ENCODE measurements at places on chromosomes 12 and 14. TPM values are rescaled to one million over a fixed set of nuclear protein-coding genes. Genes with fewer than 3 reads are reported as not detected.

GRCh38 chr12:39125566-39125965 is 220.2 kb upstream of the CPNE8 start:
- no peak for DNase-seq

- DNase-seq = no peak
These were observed 34.3 kb upstream of the TTC7B start for GRCh38 chr14:90850487-90850886.

DNA sequence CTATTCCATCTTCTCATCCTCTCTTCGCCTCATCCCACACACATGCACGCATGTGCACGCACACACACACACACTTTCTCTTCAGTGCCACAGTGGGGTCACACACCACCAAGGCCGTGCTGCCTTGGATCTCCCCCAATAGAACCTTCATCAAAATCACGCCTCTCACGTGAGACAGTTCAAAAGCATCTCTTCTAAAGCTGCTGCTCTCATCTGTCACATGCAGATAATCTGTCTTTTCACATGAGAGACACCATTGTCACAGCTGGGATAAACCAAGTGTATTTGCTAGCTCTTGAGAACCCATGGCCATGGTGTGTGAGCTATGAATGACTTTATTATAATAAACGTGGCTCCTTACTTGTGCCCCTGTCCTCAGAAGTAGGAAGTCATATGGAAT is 218.7 kb downstream of the EGLN3 start:
- DNase-seq = no peak

DNA sequence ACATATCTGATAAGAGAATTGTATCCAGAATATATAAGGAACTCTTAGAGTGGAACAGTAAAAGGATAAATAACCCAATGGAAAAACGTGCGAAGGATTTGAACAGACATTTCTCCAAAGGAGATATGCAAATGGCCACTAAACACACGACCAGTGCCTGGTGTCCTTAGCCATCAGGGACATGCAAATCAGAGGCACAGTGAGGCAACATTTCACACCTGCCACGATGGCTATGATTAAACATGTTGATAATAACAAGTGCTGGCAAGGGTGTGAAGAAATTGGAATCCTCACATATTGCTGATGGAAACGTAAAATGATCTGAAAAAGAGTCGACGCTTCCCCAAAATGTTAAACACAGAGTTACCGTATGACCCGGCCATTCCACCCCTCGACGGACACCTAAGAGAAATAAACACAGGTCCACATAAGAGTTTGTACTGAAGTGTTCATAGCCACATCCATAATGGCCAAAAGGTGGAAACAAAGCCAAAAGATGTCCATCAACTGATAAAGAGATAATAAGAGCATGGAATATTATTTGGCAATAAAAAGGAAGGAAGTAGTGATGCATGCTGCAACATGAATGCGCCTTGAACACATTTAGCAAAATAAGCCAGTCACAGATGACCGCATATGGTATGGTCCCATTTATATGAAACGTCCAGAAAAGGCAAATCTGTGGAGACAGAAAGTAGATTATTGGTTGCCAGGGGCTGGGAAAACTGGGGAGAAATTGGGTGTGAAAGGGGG is 6.3 kb upstream of the TMEM121 start:
- no peak for DNase-seq

GRCh38 chr12:57840726-57841125 is 5.8 kb downstream of the CTDSP2 start:
- DNase-seq = no peak

DNA sequence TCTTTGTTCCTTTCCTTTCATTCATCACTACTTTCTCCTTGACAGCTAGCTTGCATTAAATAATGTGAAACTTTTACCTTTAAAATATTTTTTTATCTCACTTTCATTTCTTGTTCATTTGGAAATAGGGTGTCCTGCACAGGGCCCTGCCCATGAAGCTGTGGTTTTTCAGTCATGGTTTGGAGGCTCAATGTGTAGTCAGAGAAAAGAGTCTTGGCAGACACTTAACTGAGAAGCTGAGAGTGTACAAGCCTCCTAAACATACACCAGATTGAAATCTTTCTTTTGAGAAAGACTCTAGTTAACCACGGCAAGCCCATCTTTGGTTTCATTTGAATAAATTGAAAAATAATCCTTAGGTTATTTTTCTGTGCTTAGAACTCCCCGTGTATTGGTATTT is 74.2 kb downstream of the KICS2 start:
- no peak for DNase-seq

GRCh38 chr14:67508956-67509355 is 20.4 kb upstream of the TMEM229B start:
- no peak for DNase-seq

- no peak for DNase-seq
These were observed 30.1 kb downstream of the MED13L start for GRCh38 chr12:116247377-116247776.

- DNase-seq = peak; percentile 62
These were observed 58.7 kb downstream of the ST8SIA1 start for GRCh38 chr12:22275843-22276242.

DNA sequence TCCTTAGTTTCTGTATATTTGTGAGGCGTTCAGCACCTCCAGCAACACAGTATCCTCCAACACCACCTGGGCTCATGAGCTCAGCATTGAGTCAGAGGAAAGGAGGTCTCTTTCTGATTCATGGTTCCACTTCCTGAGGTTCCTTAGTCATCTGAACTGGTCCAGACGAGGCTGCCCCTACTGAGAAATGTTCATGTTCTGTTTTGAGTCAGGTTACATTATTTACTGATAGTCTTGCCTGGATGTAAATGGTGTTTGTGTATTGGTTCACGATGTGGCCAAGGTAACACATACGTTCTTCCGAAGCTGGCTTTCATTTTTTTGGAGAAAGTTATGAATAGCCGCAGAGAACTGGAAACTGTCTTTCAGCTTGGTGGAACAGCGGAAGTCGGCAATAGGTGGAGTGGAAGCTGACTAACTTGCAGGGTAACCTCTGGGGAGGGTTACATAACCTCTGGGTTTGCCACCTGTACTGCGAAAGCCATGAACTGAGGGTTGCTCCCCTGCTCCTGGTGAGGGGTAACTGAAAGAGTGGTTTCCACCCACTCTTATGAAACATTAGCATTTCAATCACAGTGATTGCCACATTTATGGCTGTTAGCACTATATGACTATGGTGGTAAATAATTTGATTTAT is 42.2 kb upstream of the MANSC4 start:
- no peak for DNase-seq

- DNase-seq = no peak
These were observed 394.6 kb downstream of the PAWR start for GRCh38 chr12:79296133-79296532.

DNA sequence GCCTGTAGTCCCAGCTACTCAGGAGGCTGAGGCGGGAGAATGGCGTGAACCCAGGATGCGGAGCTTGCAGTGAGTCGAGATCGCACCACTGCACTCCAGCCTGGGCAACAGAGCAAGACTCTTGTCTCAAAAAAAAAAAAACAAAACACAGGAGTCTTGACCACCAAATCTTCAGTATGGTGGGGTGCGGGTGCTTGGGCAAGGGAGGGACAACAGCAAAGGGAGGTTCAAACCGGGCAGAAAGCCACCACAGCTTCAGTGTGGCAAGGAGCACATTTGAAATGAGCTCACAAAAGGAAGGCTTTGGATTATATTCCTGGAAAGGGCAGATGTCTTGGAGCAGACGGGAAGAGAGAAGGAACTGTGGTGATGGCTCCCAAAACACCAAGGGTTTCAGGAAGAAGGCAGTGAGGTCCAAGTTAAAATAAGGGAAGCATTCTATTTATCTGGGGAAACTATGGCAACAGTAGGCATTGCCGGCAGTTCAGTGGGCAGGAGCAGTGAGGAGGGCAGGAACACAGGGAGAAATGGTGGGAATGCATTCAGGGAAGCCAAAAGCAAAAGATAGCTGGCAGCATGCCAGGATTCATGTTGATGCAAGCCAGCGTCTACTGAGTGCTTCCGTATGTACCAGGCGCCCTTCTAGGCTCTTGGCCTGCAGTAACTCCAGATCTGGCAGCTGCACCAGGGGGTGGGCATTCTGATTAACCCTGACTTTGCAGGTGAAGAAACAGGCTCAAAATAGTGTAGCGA is 51.0 kb upstream of the SRSF5 start:
- DNase-seq = peak; percentile 71

DNA sequence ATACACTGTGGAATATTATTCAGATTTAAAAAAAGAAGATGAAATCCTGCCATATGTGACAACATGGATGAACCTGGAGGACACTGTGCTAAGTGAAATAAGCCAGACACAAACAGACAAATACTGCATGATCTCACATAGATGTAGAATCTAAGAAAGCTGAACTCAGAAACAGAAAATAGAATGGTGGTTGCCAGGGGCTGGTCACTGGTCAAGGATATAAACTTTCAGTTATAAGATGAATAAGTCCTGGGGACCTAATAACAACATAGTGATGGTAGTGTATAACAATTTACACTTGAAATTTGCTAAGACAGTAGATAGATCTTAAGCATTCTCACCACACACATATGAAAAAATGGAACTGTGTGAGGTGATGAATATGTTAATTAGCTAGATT is 161.3 kb upstream of the TMCC3 start:
- DNase-seq = no peak

DNA sequence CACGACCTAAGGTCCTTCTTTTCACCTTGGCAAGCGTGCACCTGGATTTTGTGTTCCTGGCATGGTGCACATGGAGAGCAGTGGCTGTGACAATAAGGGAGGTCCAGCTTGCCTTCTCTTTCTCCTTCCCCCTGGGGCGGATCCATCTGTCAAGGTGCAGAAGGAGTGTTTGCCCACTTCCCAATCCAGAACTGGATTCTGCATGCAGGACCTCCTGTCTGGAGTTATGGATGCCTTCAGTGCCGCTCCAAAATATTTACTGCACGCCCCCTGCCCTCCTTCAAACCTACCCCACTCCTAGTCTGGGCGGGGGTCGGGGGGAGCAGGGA is 192.7 kb downstream of the DPF3 start:
- no peak for DNase-seq

MDGA2 gene
- total RNA-seq = 0.24 TPM

MYO1H gene
- 0.30 TPM for total RNA-seq

AKT1 gene
- total RNA-seq = 154 TPM

SCNN1A gene
- total RNA-seq = 156 TPM

INHBE gene
- total RNA-seq = not detected

ADSS1 gene
- total RNA-seq = 5.1 TPM

PLEKHH1 gene
- 4.6 TPM for total RNA-seq

CLEC2A gene
- not detected for total RNA-seq

KCNK13 gene
- total RNA-seq = 1.2 TPM

TMCC3 gene
- 9.7 TPM for total RNA-seq
